ENCODE measurements at places on chromosomes 3 and 15.
A peak's percentile ranks its signal among the peaks of the same experiment; 100 is the strongest.

DNA sequence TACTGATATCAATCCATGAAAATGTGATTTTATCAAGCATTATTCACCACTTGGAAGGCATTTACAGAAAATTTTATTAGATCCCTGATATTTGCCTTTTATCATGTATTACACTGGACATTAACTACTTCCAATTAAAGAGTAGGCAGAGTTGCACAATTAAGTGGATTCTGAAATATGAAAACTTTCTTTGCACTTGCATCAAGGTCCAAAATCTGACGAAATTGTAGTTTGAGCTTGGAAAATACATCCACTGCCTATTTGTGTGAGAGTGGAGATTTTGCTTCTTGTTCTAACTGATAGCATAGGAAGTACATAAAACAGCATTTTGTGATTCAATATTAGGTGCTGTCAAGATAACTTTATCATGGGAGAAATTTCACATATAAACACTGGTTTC, 49.6 kb upstream of the SLC12A8 start:
- DNase-seq, result no peak

DNA sequence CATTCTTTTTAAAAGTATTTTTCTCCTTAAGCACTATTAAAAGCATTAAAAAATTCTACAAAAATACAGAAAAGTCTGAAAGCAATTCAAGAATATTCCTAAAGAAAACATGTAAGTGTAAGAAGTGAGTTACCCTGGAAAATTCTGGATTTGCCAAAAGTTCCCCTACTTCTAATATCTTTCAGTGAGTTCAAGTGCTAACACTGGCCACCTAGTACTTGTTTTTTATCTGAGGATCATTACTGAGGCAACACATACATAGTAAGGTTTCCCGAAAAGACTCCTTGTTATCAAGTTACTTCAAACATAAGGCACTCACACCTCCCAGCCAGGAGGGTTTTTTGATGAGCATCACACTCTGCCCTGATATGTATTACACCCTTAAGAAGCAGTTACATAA, 158.4 kb downstream of the TIGIT start:
- DNase-seq, result no peak

GRCh38 chr15:41958002-41958420, 14.3 kb downstream of the EHD4 start:
- DNase-seq, result no peak

DNA sequence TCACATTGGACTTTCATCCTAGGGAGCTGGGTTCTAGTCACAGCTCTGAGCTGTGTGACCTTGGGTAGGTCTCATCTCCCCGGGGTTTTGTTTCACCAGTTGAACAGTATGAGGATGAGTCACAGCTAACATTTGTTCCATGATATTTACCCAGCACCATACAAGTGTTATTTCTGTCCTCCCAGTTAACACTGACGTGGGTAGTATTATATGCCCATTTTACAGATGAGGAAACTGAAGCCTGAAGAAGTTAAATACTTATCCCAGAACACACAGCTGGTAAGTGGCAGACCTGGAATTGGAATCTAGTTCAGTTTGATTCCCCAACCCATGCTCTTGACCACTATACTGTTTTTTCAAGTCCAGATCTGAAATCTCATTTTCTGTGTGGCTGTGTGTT, 908 bp upstream of the RARB start:
- no peak for DNase-seq

GRCh38 chr15:101020451-101020850, 101.3 kb downstream of the LRRK1 start:
- DNase-seq, result no peak

DNA sequence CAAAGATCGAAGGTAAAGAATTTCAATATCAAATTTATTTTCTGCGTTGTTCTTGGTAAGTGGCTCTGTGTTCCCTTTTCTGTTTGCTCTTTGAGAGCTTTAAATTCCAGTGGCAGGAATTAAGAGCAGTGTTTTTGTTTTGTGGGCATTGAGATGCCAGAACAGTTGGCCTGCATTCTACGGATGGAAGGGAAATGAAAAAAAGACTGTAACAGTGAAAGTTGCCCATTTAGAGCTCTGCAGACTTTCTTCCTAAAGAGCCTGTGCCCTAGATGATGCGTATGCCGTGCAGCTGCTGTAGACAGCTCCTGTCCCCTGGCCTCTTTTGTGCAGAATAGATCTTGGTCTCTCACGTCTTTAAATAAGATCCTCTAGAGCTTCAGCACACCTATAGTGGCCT, 58.8 kb downstream of the KAT2B start:
- no peak for DNase-seq

DNA sequence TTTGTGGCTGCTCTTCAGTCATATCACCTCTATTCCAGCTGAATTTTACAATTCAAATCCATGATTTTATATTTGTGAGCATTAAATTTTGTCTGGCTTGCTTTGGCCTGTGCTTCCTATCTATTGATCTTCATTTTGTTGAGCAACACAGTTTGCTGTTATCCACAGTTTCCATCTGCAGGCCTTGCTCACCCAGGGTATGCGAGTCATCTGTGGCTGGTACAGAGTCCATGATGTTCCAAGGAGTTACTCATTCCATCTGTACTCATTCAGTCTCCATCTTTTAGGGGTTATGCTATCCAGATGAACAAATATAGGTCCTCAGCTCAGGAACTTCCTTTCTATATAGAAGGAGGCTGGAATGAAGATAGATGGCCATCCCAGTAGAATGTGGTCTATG, 70.1 kb upstream of the CCK start:
- no peak for DNase-seq

GRCh38 chr3:51137715-51138114, 247.4 kb upstream of the MANF start:
- DNase-seq, result no peak

DNA sequence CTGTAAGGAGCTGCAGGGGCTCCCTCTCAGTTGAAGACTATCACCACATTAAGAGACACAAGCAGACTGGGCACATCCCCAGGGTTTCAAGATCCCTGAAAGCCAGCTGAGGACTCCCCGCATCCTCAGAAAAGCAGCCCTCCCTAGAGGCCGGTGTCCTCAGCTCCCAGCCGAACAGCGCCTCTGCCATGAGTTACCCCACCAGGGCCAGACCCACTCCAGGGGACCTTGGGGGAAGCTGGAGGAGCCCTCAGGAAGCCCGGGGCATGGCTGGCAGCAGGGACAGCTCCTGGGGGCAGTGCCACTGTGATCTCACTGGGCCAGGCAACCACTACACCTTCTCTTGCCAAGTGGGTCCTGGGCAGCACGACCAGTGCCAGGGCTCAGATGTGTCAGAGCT, 8.1 kb downstream of the KLF15 start:
- no peak for DNase-seq

DNA sequence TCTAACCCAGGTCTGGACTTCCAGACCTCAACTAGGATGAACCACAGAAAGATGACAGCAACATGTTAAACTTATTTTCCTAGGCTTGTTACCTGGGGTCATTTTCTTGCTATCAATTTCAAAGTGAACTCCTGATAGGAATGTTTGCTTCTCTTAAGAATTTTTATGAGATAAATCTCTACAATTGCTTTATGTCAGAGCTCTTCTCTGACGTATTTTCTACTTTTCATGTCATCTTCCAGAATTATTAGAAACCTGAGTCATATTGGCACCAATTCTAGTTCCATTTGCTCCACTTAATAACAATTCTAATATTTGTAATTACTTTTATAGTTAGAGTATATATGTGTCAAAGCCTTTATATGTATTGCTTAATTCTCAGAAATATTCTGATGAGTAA, 2.1 kb upstream of the IGSF10 start:
- no peak for DNase-seq

GRCh38 chr15:97783240-97783639, 177.3 kb upstream of the ARRDC4 start:
- DNase-seq, result no peak

DNA sequence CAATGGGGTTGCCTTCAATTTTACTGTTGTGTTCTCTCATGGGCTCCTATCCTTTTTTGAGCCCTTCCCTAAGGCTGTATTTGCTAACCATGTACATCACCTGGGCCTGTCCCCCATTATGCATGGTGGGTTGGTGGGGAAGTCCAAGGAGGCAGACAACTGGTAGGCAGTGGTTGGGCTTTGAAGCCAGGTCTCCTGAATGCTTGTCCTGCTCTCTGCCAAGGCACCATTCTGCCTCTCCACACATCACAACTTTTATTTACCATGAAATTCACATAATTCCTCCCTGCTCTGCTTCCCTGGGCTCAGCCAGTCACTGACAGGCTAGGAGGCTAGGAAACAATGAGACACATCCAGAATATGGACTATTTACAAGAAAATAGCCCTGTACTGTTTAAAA, 41.0 kb upstream of the COPB2 start:
- no peak for DNase-seq

GRCh38 chr15:67707520-67708283, 117.6 kb upstream of the SKOR1 start:
- DNase-seq, result no peak

DNA sequence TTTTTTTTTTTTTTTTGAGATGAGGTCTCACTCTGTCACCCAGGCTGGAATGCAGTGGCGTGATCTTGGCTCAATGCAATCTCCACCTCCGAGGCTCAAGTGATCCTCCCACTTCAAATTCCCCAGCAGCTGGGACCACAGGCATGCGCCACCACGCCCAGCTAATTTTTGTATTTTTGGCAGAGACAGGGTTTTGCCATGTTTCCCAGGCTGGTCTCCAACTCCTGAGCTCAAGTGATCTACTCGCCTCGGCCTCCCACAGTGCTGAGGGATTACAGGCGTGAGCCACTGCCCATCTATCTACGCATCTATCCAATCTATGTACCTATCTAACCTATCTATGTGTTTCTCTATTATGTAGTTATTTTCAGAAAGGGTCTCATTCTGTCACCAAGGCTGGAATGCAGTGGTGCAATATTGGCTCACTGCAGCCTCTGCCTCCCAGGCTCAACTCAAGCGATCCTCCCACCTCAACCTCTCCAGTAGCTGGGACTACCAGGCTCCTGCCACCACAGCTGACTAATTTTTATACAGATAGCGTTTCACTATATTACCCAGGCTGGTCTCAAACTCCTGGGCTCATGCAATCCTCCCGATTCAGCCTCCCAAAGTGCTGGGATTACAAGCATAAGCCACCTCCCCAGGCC, 20.2 kb upstream of the GPX1 start:
- DNase-seq, result peak; percentile 80

- DNase-seq, result no peak
These were observed 15.9 kb upstream of the ALDH1A2 start for GRCh38 chr15:58081456-58081855.

GRCh38 chr3:35670408-35670965, 31.2 kb downstream of the ARPP21 start:
- DNase-seq, result no peak

DNA sequence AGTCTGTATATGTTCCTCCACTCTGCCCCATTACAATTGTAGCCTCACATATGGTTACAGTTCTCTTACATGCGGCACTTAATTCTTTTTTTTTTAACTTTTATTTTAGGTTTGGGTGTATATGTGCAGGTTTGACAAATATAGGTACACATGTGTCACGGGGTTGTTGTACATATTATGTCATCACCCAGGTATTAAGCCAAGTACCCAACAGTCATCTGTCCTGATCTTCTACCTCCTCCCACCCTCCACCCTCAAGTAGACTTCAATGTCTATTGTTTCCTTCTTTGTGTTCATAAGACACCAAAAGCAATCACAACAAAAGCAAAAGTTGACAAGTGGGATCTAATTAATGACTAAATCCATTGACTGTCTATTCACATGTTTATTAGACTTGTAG, 144.6 kb upstream of the TP63 start:
- DNase-seq, result no peak

GRCh38 chr3:188303286-188303799, 149.4 kb downstream of the LPP start:
- DNase-seq, result no peak

DNA sequence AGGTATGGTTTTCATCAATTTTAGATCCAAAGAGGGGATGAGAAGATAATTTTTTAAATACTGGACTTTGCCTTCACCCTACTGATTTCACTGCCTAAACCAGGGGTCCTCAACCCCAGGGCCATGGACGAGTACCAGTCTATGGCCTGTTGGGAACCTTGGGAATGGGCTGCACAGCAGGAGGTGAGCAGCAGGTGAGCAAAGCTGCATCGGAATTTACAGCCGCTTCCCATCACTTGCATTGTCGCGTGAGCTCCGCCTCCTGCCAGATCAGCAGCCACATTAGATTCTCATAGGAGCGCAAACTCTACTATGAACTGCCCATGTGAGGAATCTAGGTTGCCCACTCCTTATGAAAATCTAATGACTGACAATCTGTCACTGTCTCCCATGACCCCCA, 76.3 kb upstream of the TTBK2 start:
- DNase-seq, result no peak

DNA sequence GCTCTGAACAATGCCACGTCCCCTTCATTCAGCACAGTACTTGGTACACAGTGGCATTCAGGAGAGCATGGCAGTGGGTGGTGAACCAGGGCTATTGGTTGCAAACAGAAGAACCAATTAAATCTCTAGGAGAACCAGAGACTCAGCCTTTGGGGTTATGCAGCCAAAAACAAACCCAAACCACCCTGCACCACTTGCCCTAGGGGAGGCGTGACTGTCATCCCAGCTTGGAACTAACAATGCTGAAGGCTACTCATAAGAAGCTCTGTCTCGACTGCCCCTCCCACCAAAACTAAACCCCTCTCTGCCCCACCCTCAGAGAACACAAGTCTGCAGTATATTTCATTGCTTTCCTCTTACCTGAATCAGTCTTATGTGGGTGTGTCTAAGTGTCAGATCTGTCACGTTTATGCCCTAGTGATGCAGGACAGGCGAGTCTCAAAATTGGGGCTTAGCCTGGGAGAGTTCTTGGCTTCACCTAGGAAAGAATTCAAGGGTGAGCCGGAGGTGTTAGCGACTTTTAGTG, 15.2 kb upstream of the KLHL40 start:
- DNase-seq, result no peak

- DNase-seq, result no peak
These were observed 27.8 kb downstream of the SLC27A2 start for GRCh38 chr15:50209809-50210208.

DNA sequence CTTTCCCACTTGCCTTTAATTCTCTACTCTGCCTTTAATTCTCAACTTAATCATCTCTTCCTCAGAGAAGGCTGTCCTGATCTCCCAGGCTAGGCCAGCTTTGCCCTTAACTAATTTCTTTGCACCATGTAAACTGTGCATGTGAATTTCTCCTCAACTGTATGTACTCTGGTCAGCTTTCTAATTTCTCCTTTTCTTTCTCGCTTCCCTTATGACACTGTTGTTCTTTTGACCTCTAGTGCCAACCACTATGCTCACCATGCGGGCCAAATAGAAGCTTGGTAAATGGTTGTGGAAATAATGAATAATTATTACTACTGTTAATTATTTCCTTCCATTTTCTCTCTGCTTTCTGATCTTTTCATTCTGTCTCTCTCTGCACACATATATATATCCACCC, 269.0 kb upstream of the CRBN start:
- DNase-seq, result no peak

- peak; percentile 51 for DNase-seq
These were observed 147.6 kb downstream of the IL20RB start for GRCh38 chr3:137105277-137105977.

DNA sequence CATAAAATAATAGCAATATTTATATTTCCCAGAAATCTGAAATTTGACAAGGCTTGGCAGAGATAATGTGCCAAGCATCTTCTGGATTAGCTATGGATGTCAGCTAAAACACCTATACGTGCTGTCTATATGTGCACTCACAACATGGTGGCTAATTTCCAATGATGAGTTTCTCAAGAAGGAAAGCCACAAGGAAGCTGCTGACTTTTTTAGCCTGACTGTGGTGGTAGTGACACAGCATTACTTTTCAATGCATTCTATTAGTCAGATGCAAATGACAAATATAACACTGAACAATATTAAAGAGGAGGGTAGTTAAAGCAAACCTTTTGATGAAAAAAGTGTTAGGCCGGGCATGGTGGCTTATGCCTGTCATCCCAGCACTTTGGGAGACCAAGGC, 101.7 kb upstream of the CCDC54 start:
- no peak for DNase-seq

- no peak for DNase-seq
These were observed 131.1 kb upstream of the PHLDB2 start for GRCh38 chr3:111727843-111728565.
